T-helper 1 cell (primary cell): ENCODE measurements at places on chromosomes 5 and 9.

GRCh38 chr5:140267559-140268018, 35.3 kb downstream of the PFDN1 start:
- DNase-seq: no peak

GRCh38 chr5:135100011-135100410, 66.0 kb upstream of the PITX1 start:
- no peak for DNase-seq

- DNase-seq: no peak
These were observed 90.9 kb downstream of the CARTPT start for GRCh38 chr5:71810023-71810422.

- DNase-seq: no peak
These were observed 290.3 kb upstream of the SGCD start for GRCh38 chr5:156036640-156037039.

DNA sequence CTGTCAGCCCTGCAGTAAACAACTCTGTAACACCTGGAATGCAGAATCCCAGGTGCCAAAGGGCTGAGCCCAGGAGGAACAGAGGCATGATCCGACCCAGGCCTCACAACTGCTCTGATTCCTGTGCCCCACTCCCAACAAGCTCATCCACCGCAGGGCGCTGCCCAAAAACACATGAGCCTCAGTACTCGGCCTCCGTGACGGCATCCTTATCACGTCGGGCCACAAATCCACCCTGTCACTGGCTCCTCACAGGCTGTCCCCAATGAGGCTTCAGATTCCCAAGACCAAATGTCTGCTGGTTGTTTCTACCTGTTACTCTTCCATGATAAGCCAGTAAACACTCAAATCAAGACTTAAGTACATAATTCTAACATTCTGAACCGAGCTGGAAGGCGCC, 15.2 kb downstream of the QSOX2 start:
- DNase-seq: no peak

DNA sequence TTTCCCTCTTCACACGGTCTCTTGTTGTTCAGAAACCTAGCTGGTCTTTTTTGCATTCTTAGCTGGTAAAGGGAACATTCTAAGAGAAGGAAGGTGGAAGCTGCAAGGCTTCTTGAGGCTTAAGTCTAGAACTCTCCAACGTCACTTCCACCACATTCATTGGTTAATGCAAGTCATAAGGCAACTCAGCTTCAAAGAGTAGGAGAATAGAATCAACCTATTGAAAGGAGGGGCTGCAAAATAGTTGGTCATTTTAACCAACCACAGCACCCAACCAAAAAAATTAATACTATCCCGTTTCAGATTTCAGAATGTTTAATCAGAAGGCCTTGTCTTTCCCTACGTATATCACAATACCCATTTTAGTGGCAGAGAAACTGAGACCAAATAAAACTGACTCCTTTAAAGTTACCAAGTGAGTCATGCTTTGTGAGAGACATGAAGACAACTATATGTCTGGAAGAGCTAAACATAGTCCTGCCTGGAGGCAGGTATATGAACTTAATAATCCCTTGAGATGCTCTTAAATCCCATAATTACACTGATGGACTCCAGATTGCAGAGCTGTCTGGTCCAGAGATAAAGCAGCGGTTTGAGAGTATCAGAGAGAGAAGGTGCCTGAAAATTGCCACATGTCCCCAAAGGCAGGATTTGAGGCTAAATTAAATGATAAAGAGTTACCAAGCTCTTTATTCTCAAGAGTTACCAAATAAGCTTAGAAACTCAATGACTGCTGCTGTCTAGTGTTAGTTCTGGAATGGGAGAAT, 14.4 kb downstream of the DOCK8 start:
- DNase-seq: no peak

GRCh38 chr5:139637438-139638089, 10.6 kb upstream of the CXXC5 start:
- DNase-seq: peak; percentile 33

DNA sequence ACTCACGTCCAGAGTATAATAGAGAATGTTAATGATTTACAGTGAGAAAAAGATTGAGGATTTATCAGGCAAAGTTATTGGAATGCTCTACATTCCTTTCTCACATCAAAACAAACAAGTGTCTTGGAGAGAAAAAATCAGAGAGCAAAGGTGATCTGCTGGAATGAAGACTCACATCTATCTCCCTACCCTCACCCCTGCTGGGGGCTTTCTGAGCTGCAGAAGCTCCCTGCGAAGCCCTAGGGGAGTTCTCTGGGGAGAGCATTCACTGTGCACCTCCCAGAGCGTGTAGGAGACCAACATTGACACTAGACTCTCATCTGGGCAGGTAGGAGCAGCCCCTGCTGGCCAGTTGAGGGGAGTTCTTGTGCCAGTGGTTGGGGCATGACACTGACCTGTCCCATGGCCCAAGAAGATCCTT, 76.6 kb upstream of the ADAMTS16 start:
- no peak for DNase-seq
